Posterior cingulate gyrus (tissue), 11 donors: ENCODE measurements at places on chromosomes 11 and 22.

DNA sequence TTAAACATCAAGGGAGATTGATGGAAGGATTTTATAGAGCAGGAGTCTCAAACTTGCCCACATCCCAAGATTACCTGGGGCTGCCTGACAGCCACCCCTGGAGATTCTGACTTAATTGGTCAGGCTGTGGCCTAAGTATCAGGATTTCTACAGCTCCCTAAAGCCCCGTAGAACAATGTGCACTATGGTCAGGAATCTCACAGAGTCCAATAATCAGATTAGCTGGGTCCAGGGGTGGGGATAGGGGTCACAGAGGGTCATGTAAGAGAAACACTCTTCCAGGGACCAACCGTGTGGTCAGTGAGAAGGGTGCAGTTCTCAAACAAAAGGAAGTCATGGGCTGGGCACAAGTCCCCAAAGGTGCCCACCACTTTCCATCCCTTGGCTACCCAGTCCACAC is 20.5 kb upstream of the FBLN1 start:
- DNase-seq = no peak

GRCh38 chr22:41352058-41352457 is 29.7 kb upstream of the TEF start:
- no peak for DNase-seq

GRCh38 chr22:44588348-44588747 is 90.3 kb upstream of the RTL6 start:
- DNase-seq = no peak

GRCh38 chr11:107819361-107820014 is 39.1 kb downstream of the SLC35F2 start:
- no peak for DNase-seq

GRCh38 chr11:73356979-73357860 is 19.0 kb upstream of the RELT start:
- no peak for DNase-seq

- peak; percentile 40 for DNase-seq
Measured at GRCh38 chr22:48902983-48903650, 924.6 kb downstream of the BRD1 start.

- no peak for DNase-seq
Measured at GRCh38 chr22:29205252-29205593, 473 bp upstream of the EMID1 start.

DNA sequence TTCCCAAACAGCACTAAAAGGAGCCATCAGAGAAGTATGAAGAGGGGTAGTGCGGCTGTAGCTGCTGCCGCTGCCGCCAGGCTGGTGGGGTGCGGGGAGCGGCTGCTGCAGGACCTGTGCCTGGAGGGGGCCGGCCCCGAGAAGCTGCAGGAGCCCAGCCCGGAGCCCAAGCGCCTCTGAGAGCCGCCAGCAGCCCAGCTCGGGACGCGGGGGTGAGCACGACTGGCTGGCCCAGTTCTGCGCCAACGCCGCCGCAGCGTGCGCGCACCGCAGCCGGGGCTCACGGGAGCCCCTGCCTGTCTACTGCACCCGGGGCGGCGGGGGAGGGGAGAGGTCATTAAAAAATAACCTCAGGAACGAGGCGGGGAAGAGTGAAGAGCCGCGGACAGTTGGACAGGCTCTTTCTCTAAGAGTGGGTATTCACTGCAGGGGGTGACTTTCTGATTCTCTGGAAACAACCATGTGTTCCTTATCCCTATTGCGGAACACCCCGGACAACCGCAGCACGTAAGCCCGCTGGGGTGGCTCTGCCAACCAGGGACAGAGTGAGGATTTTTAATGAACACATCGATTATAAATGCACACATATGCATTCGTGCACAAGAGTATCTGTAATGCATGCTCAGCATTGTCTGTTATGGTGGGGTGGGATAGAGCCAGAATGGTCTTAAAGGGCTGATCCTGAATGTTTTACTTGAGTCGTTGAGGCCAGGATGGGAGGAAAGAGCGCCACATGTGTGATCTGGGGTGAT is 453 bp downstream of the GAS2 start:
- DNase-seq = peak; percentile 62

DNA sequence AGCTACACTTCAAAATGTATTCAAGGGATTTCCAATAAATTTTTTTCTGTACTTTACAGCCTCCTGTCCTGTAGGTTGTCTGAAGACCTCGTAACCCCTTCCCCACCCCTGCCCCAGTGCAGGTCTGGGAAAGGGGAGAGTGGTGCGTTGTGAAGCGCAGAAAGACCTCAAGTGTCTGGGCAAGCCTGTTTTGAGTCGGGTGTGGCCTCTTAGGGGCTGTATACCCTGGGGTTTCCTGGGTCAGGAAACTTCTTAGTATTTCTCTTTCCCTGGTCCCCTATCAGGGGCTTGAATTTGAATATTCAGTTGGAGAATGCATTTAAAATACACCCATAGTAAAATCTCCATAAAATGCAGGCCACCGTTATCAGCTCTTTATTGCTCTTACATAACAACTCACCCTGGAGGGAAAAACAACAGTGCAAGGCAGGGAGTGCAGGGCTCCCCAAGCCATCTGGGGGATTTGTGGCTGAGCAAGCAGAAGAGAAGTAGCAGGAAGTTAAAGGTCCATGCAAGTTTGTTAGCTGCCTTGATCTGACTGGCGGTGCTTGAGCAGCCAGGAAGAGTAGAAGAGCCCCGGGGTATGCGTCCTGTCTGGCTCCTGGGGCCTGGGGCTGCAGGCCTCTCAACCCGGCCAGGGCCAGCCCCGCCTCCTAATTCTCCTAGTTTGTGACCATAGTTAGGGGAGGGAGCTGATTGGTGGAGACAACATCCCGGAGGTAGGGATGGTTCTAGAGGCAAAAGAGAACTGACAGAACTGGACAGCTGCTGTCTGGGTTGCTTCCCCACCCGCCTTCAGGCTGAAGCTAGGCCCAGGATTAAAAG is 25.7 kb downstream of the ARHGAP1 start:
- DNase-seq = no peak

- no peak for DNase-seq
Measured at GRCh38 chr11:119038884-119039283, 8.2 kb upstream of the SLC37A4 start.

DNA sequence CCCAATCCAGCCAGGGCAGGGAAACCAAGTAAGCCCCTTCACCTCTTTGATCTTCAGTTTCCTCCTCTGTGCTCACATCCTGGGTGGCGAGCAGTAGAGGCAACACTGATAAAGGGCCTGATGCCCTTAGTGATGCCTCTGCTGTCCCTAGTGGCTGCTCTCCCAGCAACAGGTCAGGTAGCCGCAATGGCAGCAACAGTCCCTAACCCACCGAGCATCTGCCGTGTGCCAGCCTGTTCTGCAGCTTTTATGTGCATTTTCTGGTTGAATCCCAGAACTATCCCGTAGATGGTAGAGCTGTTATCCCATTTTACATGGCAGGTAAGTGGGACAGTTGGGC is 5.2 kb downstream of the SCYL1 start:
- DNase-seq = no peak

DNA sequence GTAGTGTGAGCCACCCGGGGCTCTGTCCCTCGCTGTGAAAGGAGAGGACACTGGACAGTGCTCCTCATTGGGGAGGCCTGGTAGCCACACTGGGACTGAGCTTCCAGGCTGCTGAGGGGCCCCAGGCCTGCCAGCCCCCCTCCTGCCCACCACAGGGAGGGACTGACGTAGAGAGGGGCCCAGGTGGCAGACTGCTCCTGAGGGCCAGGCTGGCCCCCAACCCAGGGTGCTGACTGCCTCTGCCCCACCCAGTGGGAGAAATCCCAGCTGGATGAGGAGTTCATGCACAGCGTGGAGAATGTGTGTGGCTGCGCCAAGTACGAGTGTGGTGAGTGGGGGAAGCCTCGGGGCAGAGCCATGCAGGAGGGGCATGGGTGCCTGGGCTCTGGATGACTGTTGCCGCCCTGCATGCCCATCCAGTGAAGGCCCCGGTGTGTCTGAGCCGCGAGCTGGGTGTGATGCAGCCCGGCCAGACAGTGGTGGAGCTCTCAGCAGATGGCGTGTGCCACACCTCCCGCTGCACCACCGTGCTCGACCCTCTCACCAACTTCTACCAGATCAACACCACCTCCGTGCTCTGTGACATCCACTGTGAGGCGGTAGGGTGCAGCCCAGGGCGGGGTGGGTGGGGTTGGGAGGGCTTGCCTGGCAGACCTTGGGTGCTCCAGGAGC is 78.7 kb upstream of the MYOD1 start:
- DNase-seq = no peak

DNA sequence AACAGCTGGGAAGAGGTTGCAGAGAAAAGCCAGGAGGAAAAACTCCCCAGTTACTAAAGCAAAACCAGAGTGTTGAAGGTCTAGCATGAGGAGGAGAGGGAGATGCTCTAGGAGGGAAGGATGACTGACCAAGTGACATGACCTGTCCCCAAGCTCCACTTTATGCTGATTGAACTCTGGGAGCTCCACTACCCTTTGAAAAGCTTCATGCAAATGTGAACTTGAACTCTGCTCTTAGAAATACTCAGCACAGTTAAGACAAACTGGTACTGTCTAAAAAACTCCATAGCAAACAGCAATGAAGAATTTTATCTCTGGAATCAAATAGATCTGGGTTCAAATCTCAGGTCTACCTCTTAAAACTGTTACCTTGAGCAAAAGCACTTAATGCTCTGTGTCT is 14.5 kb upstream of the POU2AF1 start:
- DNase-seq = no peak

- no peak for DNase-seq
Measured at GRCh38 chr11:47350315-47350714, 2.2 kb downstream of the MYBPC3 start.

DNA sequence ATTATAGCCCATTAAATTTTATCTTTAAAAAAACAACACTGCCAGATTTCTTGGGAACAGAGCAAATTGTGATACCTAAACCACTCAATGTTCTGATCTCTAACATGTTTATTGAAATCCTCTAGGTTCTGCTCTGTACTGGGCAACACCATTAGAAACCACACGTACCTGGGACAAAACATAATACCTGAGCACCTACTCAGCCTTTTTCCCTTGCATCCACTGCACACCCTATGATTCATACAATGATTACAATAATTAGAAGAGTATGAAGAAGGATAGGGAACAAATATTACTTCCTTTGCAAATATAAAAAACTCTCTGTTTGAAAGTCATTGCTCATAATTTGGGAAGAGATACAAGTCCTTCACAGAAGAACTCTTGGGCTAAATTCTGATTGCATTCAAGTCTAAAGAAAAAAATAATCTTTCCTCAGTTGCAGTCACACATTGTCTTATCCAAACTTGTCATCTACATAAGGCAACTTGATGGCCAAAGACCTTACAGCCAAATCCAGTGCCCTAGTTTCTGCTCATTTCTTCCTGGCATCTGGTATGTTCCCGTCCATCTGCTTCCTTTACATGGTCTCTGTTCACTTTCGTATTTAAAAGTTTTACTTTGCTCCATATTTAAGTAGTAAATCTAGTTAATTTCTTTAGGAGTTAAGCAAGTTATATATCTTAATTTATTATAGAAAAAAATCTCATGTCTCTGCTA is 407.4 kb downstream of the LRRC4C start:
- DNase-seq = no peak

GRCh38 chr11:107592231-107592590 is 1.3 kb downstream of the ELMOD1 start:
- no peak for DNase-seq

DNA sequence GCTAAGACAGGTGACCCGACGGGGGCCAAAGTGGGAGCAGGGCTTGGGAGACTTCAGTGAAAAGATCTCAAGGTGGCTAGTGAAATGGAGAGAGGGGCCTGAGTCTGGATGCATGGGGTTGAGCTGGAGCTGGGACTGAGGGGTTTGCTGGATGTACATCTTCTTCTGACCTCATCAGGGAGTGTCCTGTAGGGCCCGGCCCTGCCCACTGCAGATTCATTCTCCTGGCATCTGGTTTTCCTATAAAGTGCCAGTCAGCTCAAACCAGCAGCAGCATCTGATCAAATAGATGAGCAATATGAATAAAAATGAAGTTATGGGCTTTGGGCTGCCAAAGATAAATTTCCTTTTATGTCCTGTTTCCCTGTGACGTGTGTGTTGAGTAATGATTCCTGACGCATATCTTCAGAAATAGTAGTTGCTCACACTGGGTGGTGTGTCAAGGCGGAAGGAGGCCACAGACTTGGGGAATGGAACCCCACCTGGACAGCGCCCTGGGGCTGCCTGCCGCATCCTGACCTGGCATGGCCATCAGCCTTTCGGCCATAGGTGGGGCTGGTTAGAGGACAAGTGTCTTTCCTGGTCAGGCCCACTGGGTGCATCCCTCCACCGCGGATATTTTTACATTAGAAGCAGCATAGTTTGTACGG is 135.4 kb downstream of the OSBP2 start:
- no peak for DNase-seq

GRCh38 chr11:76462317-76462716 is 17.5 kb downstream of the EMSY start:
- DNase-seq = no peak

GRCh38 chr11:10898003-10898762 is 40.3 kb upstream of the ZBED5 start:
- DNase-seq = no peak

GRCh38 chr11:101401245-101401644 is 182.6 kb downstream of the TRPC6 start:
- DNase-seq = no peak

DNA sequence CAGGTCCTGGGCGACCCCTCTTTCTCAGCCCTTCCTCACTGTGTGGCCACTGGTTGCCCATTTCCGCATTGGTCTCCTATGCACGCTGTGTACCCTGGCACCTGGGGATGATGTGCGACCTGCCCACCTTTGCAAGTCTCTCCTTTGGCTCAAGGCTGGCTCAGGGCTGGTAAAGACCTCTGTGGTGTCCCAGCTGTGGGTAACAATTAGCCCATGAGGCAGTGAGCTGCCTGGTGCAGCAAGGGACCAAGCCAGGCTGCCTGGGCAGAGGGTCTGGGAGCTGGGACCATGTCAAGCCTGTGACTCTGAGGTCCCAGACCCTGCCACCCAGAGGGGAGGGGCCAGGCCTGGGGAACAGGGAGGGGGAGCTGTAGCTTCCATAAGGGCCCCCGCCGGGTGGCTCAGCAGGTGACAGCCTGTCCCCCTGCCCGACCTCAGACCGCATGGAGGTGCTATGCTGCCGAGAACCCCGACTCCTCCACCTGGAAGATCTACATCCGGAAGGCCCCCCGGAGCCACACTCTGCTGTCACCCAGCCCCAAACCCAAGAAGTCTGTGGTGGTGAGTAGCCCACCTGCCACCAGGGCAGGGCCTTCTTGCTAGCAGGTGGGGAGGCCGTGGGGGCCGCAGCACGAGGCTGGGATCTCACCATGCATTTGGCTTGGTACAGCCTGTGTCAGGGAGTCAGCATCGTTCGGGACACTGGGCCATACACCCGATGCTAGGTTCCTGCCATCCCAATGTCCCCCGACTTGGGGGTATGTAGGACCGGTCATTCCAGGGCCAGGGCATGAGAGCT is 112.5 kb downstream of the KCNQ1OT1 start:
- DNase-seq = peak; percentile 81
